ENCODE measurements at places on chromosomes 6 and 20.

DNA sequence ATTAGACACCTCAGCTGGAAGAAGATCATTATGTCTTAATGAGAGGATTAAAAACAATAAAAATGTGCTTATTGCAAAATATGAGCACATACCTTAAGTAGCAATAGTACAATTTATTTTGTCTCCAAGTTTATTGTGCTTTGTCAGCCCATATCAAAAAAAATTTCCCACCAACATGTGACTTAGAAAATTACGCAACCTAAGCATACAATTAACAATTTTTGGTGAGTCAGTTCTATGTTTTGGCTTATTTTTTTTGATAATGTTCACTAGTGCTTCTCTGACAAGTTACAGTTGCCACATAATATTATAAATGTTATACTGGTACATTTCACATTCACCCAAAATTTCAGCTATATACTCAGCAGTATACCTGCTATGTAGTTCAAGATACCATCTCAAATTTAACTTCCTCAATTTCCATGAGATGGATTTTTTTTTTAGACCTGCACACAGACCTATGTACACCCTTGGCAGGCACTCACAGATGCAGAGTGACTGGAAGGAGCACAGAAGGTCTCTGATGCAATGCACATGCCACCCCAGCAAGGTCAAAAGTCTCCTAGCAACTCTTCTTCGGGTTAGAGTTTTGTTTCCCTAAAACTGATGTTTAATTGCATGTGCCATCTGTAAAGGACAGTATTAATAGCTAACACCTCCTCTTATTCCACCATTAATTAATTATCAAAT, 112.4 kb downstream of the PRKN start:
- no peak for DNase-seq

DNA sequence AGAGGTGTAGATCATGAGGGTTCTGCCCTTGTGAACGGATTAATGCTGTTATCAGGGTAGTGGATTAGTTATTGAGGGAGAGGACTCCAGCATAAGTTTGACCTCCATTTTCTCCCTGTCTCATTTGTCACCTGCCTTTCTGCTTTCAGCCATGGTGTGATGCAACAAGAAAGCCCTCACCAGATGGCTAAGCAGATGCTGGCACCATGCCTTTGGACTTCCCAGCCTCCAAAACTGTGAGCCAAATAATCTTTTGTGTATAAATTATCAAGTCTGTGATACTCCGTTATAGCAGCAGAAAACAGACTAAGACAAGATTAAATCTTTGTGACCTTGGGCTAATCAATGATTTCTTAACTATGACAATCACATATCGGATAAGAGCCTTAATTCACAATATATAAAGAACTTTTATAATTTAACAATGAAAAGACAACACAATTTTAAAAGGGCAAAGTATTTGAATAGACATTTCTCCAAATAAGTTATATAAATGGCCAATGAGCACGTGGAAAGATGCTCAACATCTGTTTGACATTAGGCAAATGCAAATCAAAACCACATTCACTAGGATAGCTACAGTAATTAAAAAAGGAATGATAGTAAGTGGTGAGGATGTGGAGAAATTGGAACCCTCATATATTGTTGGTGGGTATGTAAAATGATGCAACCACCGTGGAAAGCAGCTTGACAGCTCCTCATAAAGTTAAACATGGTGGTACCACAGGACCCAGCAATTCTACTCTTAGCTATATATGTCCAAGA, 45.3 kb upstream of the IFNGR1 start:
- DNase-seq: no peak

GRCh38 chr20:41030531-41031242, 2.1 kb downstream of the TOP1 start:
- DNase-seq: no peak

- no peak for DNase-seq
Measured at GRCh38 chr20:1134355-1134754, 16.0 kb downstream of the PSMF1 start.

DNA sequence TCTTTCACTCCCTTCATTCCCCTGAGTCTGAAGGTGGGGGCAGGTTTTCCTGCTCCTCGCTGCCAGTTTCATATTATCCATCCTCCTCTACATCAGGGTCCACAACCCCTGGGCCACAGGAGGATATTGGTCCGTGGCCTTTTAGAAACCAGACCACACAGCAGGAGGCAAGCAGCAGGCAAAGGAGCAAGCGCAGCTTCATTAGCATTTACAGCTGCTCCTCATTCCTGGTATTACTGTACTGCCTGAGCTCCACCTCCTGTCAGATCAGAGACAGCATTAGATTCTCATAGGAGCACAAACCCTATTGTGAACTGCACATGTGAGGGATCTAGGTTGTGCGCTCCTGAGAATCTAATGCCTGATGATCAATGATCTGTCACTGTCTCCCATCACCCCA, 380.3 kb downstream of the ARHGAP18 start:
- DNase-seq: no peak

- no peak for DNase-seq
Measured at GRCh38 chr20:38223743-38224100, 36.8 kb downstream of the KIAA1755 start.
